NCI-H1092 (cell line): ENCODE measurements at places on chromosomes 6 and 20.

DNA sequence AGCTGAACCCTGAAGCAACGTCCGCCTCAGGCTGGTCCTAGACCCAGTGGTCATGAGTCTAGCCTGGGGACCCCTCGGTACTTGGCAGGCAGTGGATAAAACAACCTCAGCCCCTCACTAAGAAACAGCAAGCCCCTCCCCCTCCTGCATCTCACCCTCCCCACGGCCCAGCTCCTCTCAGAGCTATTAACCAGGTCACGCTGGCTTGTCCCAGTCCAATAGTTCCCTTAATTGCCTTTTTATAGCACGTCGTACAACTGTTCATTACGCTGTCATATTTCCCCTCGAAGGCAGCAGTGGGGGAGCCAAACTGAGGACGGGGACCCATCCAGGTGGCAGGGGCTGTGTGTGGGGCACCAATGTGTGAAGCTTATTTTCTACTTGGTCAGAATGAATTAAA lies 8.6 kb upstream of the SLC32A1 start:
- DNase-seq, result no peak

DNA sequence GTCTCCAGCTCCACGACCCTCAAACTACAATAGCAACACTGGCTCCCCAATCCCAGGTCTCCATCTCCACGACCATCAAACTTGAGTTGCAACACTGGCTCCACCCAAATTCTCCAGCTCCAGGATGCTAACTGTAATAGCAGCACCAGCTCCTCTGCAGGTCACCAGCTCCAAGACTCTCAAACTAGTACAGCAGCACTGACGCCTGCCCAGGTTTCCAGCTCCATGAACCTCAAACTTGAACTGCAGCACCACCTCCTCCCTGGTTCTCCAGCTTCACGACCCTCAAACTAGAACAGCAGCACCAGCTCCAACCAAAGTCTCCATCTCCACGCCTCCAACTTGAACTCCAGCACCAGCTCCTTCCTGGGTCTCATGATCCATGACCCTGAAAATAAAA lies 353.8 kb downstream of the PREX1 start:
- DNase-seq, result no peak

DNA sequence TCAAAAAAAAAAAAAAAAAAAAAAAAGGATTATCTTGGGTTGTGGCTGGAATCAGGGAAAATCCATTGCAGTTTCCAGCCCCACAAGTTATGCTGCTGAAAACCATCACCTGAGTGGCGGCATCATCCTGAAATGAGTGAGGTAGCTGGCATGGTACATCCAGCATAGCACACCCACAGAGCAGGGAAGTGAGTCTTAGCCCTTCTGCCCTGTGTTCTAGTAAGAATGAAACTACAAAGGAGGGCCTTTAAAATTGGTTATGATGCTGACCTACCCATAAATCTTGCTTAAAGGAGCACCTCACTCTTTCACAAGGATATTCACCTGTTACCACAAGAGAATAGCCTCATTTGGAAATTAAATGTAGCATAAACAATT lies 119.2 kb downstream of the NFATC2 start:
- no peak for DNase-seq

DNA sequence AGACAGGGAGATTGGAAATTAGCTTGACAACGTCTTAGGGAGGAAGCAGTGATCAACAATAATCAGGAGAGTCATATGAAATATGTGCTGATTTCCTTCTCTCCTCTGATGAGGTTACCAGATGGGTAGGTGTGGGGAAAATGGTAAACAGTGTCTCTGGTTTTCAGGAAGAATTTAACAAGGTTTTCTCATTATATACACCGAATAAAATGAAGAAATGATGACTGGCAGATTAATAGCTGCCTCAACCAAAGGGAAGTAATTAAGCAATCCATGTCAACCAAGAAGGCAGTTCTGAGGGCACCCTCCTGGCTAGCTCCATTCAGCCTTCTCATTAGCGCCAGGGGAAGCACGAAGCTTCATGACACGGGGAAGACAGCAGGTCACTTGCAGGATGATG lies 12.7 kb upstream of the RAMACL start:
- no peak for DNase-seq

- DNase-seq, result no peak
These were observed 11.3 kb downstream of the CARMIL1 start for GRCh38 chr6:25290306-25291060.

DNA sequence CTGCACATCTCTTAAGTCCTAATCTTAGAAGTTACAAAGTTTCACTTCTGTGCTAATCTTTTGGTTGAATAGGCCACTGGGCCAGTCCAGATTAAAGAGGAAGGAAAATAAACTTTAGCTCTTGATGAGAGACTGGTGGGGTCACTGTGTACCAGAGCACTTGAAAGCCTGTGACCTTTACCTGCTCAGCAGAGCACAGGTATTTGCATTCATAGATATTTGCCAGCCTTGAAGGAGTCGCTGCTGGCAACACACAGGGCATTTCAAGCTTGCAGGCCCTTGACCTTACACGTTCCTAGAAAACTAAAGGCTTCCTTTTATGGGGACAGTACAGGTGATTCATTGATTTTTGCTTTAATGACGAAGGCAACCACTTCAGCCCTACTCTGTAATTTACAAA lies 108.4 kb upstream of the SLC22A23 start:
- DNase-seq, result no peak

DNA sequence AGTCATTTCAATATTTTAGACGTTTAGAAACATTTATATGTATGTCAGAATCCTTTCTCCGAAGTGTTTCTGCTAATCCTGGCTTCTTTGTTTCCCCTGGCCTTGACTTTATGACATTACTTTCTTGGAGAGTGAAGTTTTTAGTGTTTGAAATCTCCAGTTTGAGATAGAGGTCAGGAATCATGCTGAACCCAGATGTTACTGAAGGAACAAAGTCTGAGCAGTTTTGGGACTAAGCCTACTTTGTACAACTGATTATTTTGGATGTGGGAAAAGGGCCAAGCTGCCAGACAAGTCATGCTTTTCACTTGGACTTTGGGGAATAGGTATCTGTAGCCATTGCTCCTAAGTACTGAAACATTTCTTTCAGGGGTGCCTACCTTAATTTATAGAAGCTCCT lies 2.3 kb downstream of the RNF144B start:
- DNase-seq, result no peak

DNA sequence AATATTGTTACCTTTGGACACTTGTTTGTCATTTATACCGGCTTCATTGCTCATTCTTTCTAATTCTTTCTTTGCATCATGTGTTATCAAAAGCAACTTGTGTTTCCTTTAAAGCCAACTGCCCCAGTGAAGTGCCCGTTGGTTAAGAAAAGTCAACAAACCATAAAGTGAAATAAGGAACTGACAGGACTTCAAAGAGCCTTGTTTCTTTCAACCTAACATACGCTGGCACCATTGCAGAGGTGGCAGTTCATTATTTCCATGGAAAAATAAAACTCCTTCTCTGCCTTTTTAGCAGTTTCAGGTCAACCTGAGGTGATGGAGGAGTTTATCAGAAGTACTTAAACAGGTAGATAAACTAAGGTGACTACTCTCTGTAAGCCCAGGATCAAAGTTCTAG lies 28.8 kb downstream of the FERMT1 start:
- no peak for DNase-seq

DNA sequence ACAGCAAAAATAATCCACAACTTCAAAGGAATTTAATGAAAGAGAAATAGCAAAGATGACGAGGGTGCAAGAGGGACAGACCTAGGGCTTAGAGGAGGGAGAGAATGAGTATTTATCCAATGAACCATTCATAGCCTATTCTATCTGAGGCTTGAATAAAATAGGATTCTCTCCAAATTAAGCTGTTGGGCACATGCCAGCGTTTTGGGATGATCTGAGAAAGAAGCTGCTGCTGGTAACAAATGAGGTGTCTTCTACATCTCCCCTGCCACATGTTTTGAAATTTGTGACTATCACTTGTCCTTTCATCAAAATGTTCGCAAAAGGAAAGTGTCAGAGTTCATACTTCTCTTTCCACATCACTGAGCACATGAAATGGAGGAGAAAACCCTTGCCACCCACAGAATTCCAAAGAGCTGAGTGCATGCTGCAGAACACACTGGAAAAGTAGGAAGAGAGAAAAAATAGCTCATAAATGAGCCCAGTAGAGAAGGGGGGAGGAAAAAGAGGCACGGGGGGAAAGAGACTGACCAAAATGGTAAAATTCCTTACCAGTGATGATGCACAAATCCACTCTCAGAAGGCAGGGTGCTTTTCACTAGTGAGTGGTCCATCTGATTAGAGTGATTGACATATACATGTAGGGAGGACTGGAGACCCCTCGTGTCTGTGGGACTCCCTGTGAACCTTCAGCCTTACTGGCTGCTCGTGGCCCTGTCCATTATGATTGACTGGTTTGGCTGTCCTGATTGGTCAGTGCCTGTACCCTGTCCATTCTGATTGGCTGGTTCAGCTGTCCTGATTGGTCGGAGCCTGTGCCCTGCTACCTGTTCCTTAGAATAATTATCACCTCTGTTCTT lies 180.5 kb downstream of the OGFRL1 start:
- no peak for DNase-seq

GRCh38 chr6:4185846-4186245 lies 50.5 kb upstream of the ECI2 start:
- no peak for DNase-seq

DNA sequence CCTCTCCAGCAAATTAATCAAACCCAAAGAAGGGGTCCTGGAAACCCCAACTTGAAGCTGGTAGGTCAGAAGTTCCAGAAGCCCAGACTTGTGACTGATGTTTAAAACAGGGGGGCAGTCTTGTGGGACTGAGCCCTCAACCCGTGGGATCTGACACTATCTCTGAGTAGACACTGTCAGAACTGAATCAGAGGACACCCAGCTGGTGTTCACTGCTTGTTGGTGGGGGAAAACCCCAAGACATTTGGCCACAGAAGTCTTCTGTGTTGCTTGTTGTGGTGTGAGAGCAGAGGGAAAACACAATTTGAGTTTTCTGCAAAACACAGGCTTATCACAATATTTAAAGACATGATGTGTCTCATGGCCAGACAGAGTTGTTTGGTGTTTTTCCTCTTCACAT lies 29.9 kb downstream of the KIF13A start:
- DNase-seq, result no peak

- DNase-seq, result no peak
These were observed 113.9 kb downstream of the ADAT2 start for GRCh38 chr6:143336446-143337152.

GRCh38 chr6:32659856-32660595 lies 6.4 kb downstream of the HLA-DQB1 start:
- no peak for DNase-seq

- no peak for DNase-seq
These were observed 232.5 kb downstream of the TFAP2C start for GRCh38 chr20:56861590-56861989.

DNA sequence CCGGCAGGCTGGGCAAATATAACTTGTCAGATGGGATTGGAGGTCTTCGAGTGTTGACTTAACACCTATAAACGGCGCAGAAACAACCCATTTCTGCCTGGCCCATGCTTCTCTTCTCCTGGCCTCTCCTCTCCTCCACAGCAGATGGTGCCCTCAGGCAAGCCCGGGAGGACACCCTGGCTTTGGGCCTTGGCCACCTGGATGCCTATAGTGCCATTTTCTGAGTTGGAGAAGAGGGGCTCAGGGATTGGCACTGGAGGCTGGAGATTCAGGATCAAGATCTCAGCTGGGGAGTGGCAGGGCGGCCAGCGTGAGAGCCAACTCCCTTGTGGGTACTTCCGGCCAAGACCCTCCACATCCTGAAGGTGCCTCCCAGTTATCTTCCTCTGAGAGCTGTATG lies 211.9 kb upstream of the PMEPA1 start:
- no peak for DNase-seq

GRCh38 chr6:4645713-4646360 lies 130.4 kb upstream of the CDYL start:
- DNase-seq, result no peak

DNA sequence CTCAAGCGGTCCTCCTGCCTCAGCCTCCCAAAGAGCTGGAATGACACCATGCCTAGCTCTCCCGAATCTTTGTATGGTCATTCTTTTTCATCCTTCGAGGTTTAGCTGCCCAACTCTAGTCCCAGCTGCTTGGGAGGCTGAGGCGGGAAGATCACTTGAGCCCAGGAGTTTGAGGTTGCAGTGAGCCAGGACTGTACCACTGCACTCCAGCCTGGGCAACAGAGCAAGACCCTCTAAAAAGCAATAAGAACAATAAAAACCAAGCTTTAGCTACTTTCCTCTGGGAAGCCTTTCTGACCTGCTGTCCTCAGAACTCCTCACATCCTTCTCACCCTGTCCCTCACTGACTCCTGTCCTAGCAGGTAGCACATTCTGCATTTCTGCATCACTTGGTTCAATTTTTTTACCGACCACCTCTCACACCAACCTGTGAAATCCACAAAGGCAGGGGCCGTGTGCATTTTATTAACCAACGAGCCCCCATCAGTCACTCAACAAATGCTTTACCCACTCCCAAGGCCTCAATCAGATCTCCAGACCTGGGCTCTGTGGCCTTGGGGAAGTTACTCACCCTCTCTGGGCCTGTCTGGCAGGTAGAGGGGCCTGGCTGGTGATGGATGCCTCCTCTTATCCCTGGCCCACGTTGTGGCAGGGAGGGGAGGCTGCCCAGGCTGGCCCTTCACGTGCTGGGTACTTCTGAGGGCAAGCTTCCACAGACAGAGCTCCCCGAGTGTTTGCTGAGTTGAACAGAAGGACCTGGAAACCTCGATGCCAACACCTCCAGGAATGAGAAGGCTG lies 14.7 kb upstream of the SRC start:
- no peak for DNase-seq

DNA sequence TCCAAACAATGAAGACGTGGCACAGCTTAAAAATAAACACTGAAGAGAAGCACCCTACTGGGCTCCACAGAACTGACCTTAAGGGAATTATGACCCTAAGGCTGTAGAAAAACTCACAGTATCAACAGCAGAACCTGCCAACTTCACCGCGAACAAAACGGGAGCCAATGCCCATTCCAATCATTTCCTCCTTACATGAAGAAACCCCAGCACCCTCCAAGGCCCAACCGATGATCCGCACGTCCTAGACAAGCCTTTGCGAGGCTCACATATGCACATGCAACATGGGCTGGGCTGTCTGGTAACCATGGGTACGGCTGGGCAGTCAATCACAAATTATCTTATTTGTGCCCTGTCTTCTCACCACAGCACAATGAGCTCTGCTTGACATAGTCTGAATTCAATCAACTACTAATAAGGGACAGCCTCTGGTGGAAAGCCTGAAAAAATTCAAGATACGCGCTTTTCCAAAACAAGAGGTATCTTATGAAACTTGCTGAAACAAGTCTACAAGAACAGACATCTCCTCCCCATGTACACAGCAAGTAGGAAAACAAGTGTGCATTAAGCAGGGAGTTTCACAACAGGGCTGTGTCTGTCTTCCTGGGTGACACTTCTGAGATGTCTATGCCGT lies 1.7 kb downstream of the DIDO1 start:
- no peak for DNase-seq
